ENCODE measurements at places on chromosomes 5 and 9.
A peak's percentile ranks its signal among the peaks of the same experiment; 100 is the strongest.

DNA sequence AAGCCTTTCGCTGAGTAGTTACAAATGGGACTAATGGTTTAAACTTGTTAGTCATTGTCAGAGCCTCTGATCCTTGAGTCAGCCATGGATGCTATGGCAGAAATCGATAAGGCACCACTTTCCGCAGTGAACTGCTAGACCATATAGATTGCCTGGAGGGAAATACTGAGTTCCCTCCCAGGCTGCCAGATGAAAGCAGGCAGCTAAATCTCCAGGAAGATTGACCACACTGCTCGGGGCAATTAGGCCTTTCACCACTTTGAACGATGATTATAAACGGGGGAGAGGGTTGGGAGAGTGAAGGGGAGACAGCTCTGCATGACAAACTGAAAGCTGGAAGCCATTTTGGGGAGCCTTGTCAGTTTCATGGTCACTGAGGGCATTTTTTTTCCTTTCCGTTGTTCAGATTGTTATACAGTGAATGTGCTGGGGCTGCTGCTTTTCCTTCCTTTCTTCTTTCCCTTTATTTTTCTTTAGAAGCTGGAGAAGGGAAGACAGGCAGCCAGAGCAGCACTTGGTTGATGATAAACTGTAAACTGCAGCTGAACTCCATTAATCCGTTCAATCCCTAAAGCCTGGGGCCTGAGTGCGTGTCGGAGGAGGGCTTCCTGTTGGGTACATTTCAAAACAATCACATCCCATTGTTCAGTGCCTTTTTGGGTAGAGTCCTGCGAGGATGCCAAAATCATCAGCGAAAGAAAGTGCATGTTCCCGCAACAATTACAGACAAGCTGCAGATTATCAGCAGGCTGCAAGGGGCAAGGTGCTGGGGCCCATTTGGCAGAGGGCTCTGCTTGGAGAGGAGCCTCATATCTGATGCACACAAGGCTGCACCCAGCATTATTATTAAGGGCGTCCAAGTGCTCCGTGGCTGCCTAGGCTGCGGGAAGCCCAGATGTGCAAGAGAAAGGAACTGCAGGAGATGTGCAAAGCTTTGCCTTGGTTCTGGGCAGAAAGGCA, 308.4 kb downstream of the PSAT1 start:
- no peak for DNase-seq

DNA sequence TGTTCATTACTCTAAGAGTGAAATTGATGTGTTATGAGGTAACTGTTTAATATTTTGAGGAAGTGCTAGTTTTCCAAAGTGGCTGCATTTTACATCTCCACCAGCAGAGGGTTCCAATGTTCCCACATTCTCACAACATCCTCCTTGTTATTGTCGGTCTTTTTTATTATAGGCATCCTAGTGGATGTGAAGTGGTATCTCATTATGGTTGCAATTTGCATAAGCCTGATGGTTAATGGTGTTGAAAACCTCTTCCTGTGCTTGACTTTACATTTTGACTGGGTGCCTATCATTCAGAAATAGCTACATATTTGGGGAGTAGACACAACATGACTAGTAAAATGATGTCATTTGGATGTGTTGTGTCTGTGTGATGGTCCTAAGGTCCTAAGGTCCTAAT, 143.6 kb downstream of the MRPS30 start:
- peak; percentile 13 for DNase-seq

DNA sequence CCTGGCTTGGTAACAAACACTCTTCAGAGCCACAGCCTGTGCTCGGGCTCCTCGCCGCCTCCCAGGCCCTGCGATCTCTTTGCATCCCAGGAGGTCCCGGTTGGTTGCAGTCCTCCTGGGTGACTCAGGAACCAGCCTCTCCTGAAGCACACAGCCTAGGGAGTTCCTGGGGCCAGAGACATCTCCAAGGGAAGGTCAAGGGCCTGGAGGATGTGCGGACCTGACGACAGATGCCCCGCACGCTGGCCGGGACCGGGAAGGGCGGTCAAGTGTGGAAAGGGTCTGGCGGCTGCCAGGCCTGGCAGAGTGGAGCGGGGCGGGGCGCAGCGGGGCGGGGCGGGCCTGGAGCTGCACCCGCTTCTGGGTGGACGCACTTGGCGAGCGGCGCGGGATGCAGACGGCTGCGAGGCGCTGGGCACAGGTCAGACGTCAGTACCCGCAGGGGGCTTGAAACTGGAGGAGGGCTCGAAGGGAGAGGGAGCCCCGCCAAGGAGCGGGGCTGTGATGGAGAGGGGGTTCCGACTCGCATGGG, 45.0 kb upstream of the PRSS3 start:
- DNase-seq, result peak; percentile 51

DNA sequence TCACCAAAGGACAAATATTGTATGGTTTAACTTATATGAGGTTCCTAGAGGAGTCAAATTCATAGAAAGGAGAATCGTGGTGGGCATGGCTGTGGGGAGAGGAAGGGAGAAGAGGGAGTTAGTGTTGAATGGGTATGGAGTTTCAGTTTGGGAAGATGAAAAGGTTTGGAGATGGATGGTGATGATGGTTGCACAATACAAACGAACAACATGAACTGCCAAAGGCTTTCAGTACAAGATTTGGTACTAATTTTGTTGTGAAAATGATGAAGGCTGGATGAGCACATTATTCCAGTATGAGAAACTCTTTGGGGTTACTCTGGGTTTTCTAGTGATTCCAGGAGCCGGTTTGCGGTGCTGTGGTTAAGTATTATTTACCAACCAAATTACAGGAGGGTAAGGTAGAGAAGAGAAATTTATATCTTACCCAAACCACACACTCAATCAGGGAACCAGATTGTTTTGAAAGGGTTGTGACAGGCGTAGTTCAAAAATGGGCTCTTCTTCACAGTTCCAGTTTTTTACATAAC, 112.0 kb upstream of the TBC1D2 start:
- no peak for DNase-seq

DNA sequence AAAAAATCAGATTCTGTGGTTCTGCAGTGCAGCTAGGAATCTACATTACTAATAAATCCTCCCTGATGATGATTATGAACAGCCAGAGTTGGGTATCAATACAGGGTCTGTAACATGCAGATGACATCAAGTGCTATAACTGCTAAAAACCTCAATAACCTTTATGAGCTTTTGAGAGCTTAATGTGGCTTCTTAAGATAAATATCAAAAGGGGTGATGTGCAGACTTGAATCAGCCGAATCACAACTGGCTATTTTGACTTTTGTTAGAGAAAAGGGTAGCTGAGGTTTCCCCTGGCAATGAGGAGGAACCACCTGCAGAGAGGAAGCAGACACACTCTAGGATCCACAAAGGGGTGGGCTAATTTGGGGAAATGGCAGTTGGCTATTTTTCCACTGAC, 30.2 kb downstream of the CAPSL start:
- peak; percentile 16 for DNase-seq

DNA sequence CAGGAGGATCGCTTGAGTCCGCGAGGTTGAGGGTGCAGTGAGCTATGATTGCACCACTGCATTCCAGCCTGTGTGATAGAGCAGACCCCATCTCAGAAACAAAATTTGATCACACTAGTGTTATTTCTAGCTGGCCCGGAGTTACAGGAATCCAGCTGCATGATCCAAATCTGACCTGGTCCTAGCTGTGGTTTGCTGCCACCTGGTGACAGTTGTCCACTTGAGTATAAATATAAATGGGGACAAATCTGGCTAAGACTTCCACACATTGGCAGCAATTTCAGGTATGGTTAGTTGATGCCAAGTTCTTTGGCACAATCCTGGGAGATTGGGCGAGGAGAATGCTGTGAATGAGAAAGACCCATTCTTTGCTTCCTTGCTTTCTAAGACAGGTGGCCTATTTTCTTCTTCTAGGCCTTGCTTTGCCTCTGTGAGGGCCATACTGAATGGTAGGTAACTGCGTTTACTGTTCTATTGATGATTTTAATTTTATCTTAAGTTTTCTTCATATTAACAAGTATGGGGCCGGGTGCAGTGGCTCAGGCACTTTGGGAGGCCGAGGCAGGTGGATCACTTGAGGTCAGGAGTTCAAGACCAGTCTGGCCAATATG, 35.4 kb downstream of the UBE2R2 start:
- peak; percentile 25 for DNase-seq

GRCh38 chr5:133947431-133947841, 21.0 kb downstream of the C5orf15 start:
- no peak for DNase-seq

DNA sequence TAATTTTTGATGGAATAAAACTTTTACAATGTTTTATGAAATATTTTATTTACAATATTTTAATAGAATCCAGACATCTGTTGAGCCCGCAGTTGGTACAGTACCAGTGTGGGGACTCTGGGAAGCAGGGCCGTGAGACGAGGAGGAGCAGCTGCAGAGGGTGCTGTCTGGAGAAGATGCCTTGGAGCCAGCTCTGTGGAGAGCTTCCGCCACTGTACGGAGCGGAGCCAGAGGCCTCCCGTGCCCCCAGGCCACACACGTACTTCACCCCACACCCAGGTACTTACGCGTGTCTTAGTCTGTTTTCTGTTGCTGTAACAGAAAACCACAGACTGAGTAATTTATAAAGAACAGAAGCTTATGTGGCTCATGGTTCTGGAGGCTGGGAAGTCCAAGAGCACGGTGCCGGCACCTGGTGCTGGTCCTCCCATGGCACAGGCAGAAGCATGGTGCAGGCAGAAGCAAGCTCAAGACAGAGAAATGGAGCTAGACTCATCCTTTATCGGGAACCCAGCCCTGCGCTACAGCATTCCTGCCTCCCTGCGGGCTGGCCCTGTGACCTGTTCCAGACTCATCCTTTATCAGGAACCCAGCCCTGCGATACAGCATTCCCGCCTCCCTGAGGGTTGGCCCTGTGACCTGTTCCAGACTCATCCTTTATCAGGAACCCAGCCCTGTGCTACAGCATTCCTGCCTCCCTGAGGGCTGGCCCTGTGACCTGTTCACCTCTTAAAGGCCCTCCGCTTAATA, 23.3 kb downstream of the CEP72 start:
- no peak for DNase-seq

DNA sequence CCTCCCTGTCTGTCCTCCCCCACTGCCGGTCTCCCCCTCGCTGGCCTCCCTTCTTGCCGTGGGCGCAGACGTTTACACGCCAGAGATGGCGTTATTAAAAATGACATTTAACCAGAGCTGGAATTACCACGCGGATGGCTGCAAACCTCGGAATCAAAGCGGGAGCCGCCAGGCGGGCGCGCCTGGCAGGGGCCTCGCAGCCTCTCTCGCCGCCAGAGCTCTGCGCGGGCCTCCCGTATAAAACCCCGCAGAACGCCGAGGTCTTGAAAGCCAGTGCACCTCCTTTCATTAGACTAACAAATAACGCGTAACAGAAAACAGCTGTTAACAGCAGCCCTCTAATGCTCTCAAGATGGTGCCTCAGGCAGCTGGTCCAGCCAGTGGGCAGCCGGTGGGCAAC, 10.2 kb downstream of the PRRX2 start:
- no peak for DNase-seq

- no peak for DNase-seq
Measured at GRCh38 chr5:124697933-124698591, 48.4 kb downstream of the ZNF608 start.

- no peak for DNase-seq
Measured at GRCh38 chr5:170508036-170508435, 4.2 kb downstream of the KCNIP1 start.

DNA sequence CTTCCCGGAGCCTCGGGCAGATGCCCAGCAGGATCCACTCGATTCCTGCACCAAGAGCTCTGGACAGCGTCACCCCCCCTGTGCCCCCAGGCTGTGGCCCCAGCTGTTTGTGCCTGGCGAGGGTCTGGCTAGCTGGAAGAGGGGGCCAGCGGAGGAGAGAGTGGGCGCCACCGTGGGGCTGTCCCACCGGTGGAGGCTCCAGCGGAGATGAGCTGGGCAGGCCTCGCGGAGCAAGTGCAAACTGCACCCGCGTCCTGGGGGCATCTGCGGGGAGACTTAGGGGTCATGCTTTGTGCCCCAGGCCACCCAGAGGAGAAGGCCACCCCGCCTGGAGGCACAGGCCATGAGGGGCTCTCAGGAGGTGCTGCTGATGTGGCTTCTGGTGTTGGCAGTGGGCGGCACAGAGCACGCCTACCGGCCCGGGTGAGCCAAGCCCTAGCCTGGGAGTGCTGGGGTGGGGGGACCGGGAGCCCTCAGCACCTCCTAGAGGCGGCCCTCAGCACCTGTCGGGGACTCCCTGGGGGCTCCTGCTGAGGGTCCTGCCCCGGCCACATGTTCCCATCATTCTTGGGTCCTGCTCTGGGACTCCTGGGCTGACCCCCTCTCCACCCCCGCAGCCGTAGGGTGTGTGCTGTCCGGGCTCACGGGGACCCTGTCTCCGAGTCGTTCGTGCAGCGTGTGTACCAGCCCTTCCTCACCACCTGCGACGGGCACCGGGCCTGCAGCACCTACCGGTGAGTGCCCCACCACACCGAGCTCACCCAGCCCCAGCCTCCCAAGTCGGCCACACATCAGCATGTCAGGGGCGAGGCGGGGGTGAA, 5.4 kb downstream of the EGFL7 start:
- DNase-seq, result no peak

DNA sequence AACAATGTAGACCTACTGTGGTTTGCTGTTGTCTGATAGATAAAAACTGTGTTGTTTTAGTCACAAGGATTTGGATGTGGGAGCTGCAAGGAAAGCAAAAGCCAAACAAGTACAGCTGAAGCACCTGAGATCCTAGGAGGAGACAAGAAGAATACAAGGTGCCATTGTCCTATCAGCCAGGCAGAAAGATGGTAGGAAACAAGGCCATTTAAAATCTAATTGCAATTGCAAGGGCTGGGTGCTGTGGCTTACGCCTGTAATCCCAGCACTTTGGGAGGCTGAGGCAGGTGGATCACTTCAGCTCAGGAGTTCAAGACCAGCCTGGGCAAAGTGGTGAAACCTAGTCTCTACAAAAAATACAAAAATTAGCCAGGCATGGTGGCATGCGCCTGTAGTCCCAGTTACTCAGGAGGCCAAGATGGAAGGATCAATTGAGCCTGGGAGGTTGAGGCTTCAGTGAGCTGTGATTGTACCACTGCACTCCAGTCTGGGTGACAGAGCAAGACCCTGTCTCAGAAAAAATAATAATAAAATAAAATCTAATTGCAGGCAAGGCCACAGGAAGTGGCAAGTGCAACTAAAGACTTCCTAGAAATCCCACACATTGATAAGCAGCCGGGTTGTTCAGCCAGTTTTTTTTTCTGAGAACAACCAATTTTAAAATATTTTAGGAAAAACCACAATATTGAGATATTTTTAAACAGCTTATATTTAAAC, 22.6 kb downstream of the DOCK8 start:
- DNase-seq, result no peak

- DNase-seq, result peak; percentile 56
Measured at GRCh38 chr5:6350277-6351090, 27.9 kb downstream of the MED10 start.

- no peak for DNase-seq
Measured at GRCh38 chr5:16626696-16627264, 10.0 kb upstream of the RETREG1 start.

DNA sequence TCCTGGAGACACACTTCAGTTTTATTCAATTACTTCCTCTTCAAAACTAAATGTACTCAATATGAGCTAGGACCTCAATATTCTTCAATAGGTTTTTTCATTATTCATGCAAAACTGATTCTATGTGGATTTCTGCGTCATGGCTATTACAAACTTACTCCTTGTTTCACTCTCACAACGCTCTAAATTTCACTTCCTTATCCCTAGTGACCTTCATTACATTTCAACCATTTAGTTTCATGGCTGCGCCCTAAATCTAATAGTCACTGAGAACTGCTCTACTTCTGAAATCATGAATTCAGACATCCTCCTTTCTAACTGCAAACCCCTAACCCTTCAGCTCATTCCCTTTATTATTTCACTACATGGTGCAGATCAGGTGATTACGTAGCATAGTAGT, 93.9 kb downstream of the SLC25A46 start:
- DNase-seq, result no peak

Measured in H7 (cell line).